Natural killer cell (primary cell): ENCODE measurements at places on chromosomes 11 and 22. TPM values are rescaled to one million over a fixed set of nuclear protein-coding genes. Genes with fewer than 3 reads are reported as not detected.

Gene GGTLC2
- total RNA-seq = not detected

Gene PANX2
- 0.16 TPM for total RNA-seq

Gene HPX
- total RNA-seq = 1.5 TPM

Gene PPP2R1B
- 41.4 TPM for total RNA-seq

Gene F2
- total RNA-seq = not detected

Gene SYCE3
- total RNA-seq = not detected

Gene BTG4
- not detected for total RNA-seq

Gene ADSL
- total RNA-seq = 31.3 TPM

Gene FXYD6
- 0.20 TPM for total RNA-seq

Gene NCAPD3
- 31.2 TPM for total RNA-seq

Gene TEX12
- 0.45 TPM for total RNA-seq

Gene DDTL
- total RNA-seq = 5.0 TPM

Gene OR56A1
- 0.05 TPM for total RNA-seq
